ENCODE measurements at places on chromosomes 2 and 18. TPM values are rescaled to one million over a fixed set of nuclear protein-coding genes. Genes with fewer than 3 reads are reported as not detected.

MATN3 gene
- 0.08 TPM for total RNA-seq

IL36A gene
- not detected for total RNA-seq

EFHD1 gene
- total RNA-seq: 3.3 TPM

IL36RN gene
- total RNA-seq: not detected

MAP3K19 gene
- not detected for total RNA-seq

CTNNA2 gene
- total RNA-seq: not detected

SOCS6 gene
- total RNA-seq: 10.4 TPM

FN1 gene
- 859 TPM for total RNA-seq

METTL21A gene
- total RNA-seq: 13.4 TPM

MARS2 gene
- 6.8 TPM for total RNA-seq

HOXD11 gene
- not detected for total RNA-seq

CCT4 gene
- total RNA-seq: 65.2 TPM

HOXD12 gene
- not detected for total RNA-seq

TMX3 gene
- 38.6 TPM for total RNA-seq

MBD1 gene
- total RNA-seq: 31.4 TPM

CGREF1 gene
- total RNA-seq: 0.98 TPM

INHBB gene
- total RNA-seq: 3.8 TPM

TBR1 gene
- not detected for total RNA-seq

Measured in liver (tissue), 10 donors.